ENCODE measurements at places on chromosomes 12 and 14.

DNA sequence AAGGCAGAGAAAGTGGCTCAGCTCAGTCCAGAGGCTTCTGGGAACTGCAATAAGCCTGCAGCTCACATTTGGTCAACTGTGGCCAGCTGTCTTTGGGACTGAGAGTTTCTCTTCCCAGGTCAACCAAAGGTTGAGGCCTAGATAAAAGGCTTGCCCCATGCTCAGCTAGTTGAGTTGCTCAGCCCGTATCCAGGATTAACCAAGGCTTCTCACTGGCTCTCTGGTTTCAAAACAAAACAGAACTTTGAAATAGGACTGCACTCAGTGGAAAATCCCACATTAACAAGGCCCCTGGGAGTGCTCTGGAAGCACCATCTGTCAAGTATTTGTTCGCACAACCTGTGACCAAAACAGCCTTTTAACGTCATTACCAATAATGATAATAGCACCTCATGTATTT lies 40.3 kb upstream of the NUAK1 start:
- DNase-seq: no peak

DNA sequence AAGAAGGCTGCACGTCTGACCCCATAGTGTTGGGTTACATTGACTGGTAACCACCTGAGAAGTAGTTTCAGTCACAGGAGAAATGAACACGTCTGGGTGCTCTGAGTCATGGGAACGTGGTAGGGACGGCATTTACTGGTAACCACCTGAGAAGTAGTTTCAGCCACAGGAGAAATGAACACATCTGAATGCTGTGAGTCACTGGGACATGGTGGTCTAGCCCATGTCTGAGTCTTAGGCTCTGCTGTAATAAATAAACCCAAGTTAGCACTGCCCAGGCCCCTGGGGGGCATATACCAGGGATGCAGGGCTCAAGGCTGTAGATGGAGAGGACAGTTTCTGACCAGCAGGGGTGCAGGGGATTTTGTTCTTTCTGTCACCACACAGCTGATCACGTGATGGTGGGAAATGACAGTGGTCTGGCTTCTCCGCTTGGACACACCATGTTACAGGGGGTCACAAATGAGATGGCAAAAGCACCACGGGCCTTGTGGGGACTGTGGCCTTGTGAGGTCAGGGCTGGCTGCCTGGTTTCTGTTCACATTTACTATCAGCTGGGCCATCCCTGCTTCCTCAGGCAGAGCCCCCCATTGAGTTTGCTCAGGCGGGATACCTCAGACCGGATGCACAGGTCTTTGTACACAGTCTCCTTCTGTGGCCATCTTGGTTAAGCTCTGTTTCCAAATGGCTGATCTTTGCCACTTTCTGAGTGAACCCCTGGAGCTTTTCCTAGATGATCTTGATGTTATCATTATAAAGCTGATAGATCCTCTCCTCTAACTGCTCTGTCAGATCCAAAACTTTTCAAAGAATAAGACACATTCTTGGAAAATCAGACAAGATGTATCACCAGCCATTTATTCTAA lies 9.8 kb upstream of the C12orf42 start:
- no peak for DNase-seq

DNA sequence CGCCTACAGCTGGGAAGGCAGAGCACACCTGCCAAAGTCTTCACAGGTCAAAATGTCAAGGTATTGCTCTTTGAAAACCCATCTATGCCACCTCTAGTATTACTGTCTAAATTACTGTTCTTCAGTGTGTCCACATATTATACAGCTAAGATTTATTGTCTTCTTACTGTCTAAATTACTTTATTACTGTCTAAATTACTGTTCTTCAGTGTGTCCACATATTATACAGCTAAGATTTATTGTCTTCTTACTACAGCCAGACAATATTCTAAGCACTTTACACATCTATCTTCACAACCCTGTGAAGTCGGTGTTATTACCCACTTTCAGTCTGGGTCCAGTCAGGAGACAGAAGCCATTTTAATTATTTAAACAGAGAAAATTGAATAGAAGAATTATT lies 173.9 kb downstream of the MYRFL start:
- DNase-seq: no peak

DNA sequence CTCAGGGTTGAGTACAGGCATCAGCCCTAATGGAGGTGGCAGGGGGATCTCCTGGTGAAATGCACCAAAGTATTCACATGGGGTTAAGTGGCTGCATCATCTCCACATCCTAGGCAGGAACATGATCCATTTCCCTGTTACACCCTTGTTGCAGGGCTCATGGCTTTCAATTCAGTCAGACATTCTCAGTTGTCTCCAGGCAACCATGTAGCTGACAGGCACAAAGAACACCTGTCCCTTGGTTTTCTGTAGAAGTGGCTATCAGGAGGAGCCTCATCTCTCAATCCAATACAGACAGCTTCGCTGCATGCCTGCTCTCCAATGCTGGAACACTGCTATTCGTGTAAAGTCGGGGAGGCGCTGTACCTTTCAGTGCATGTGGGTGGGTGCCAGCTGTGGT lies 299.0 kb upstream of the FOXG1 start:
- DNase-seq: no peak

- DNase-seq: no peak
Measured at GRCh38 chr12:47992776-47993175, 11.5 kb downstream of the COL2A1 start.

GRCh38 chr14:96194262-96194656 lies 10.4 kb upstream of the BDKRB2 start:
- DNase-seq: no peak

GRCh38 chr12:57299514-57300016 lies 48.6 kb upstream of the STAC3 start:
- DNase-seq: no peak

DNA sequence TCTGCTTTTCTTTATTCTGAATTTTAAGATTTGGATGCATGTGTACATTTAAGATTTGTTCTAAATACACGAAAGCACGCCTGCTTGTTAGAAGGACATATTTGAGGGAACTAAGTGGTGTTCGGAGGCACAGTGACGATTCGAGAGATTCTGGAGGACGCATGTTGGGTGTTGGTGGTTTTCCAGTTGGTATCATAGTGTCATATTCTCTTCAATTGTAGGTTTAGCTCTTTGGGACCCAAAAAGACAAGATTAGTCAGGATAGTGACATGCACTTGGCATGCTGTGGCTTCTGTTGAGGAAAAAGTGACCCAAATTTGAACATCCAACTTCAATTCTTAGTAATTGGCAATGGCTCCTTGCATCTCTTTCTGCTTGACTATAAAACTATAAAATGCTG lies 30.1 kb downstream of the PRKCH start:
- no peak for DNase-seq
